ENCODE measurements at places on chromosomes 12 and 14. TPM values are rescaled to one million over a fixed set of nuclear protein-coding genes. Genes with fewer than 3 reads are reported as not detected.

COCH gene
- total RNA-seq = 1.4 TPM

PMCH gene
- total RNA-seq = 0.35 TPM

GPR68 gene
- 4.6 TPM for total RNA-seq

C3AR1 gene
- 3.1 TPM for total RNA-seq

RND1 gene
- 10.4 TPM for total RNA-seq

CCDC88C gene
- total RNA-seq = 98.8 TPM

C12orf60 gene
- 4.6 TPM for total RNA-seq

IGF1 gene
- total RNA-seq = 1.1 TPM

RITA1 gene
- 15.8 TPM for total RNA-seq

BDKRB2 gene
- total RNA-seq = 0.08 TPM

PTHLH gene
- not detected for total RNA-seq

All from activated naive CD4-positive, alpha-beta T cell treated with anti-CD3 and anti-CD28 coated beads, Interleukin-2, amount 50 U/mL, for 72 hours (primary cell).